ENCODE measurements at places on chromosomes 1 and 21. TPM values are rescaled to one million over a fixed set of nuclear protein-coding genes. Genes with fewer than 3 reads are reported as not detected.

The NLRP3 gene
- total RNA-seq = not detected

The CELA2A gene
- total RNA-seq = not detected

The CYP4X1 gene
- 0.20 TPM for total RNA-seq

The PALMD gene
- 0.37 TPM for total RNA-seq

The FMO3 gene
- total RNA-seq = 0.20 TPM

The CA6 gene
- not detected for total RNA-seq

The TXNIP gene
- 78.2 TPM for total RNA-seq

The SPRR2A gene
- not detected for total RNA-seq

Measured in subcutaneous preadipocyte (primary cell).